Small intestine (tissue), 16 donors: ENCODE measurements at places on chromosomes 3 and 15. TPM values are rescaled to one million over a fixed set of nuclear protein-coding genes. Genes with fewer than 3 reads are reported as not detected.

The SMAD6 gene
- polyA plus RNA-seq: 19.5 TPM

DNA sequence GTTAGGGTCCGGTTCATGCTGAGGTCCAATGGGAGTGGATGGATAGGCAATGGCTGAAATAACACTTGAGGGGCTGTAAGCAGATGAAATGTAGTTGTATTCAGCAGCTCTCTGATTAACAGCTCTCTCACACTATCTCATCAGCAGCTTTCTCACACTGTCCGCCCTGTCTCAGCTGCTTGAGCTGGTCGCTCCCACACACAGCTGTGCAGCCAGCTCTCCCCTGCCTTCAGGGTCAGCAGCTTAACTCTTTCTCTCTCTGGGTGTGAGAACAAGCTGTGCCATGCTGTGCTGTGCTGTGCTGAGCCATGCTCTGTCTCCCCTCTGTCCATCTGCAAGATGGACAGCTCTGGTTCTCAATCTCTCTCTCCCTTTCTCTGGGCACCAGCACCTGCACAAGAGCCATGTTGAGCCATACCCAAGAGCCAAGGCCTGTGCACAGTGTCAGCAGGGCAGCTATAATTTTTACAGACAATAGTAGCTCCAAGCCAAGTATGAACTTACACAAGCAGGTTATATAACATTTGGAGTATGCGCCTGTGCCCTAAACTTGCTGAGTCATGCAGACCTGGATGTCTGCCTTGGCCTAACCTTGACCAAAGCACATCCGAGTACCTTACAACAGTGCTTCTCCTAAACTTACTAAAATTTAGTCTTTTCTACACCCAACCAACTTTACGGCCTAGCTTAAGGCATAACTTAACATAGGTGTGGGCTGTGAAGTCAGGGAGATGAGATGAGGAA is 291.3 kb upstream of the TRIM42 start:
- DNase-seq: no peak

The EFHB gene
- polyA plus RNA-seq: 0.45 TPM

DNA sequence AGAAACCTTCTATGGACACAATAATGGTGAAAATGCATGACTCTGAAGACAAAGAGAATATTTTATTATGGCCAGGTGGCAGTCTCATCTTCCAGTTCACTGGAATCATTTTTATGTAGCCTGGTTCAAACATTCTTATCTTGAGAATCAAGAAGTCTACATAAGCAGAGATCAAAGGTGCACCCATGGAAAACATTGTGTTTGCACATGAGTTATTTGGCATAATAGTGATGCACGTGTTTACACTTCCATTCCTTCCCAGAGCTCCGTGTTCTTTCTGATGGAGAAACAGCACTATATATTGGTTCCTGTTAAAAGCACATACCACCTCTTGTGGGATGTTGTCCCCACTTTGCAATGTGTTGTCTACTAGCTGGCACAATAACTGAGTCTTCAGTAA is 572.2 kb downstream of the GRM7 start:
- DNase-seq: no peak

DNA sequence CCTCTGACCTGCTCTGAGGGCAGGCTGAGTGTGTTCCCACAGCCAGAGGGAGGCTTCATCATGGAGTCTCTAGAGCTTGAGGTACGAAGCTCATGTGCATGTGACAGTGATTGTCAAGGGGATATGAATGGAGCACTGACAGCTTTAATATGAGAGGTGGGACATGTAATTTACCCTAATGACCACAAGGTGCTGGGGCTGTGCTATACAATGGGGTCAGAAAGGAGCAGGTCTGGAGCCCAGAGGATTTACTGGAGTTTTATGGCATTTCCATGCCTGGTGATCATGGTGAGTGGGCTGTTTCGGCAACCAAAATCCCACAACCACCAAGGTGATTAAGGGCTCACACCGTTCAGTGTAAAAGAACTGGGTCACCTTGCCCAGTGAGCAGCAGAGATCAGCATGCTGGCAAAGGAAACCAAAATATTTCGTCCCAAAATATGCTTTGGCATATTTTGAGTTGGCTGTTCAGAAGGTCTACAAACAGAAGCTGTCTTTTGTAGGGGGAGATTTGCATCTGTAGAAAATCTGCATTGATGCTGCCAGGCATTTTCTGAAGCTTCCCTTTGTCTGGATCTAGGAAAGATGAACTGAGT is 40.1 kb upstream of the RASGRF1 start:
- no peak for DNase-seq

DNA sequence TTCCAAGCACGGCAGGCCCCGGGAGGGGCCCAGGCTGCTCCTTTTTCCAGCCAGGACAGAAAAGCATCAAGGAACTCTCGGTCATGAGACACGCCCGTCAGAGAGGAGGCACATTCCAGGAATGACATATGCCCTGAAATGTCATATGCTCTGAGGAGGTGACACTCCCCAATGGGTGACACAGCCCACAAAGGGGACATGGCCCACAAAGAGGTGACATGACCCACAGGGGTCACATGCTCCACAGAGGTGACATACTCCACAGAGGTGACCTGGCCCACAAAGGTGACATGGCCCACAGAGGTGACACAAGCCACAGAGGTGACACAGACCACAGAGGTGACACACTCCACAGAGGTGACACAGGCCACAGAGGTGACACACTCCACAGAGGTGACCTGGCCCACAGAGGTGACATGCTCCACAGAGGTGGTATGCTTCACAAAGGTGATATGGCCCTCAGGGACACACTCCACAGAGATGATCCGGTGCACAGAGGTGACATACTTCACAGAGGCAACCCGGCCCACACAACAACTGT is 79.2 kb downstream of the ABHD5 start:
- DNase-seq: no peak

GRCh38 chr15:20353966-20354883 is 187.4 kb downstream of the GOLGA6L6 start:
- no peak for DNase-seq

The SLC33A1 gene
- polyA plus RNA-seq: 2.9 TPM

DNA sequence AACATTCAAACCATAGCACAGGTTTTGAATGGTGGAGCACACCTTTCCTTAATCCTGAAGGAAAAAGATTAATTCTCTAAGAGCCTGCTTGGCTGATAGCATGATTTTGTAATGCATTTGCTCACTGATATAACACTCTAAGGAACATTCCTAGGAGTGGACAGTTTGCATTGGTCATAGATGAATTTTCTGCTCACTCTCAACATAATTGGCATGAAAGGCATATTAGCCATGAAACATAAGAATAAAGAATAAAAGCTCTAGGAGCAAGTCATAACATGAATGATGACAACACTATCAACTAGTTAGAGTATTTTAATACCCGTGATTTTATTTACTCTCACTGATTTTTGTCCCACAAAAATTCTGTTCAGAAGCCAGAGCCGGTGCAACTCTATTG is 34.3 kb upstream of the LRTM1 start:
- DNase-seq: no peak

The LRRN1 gene
- 2.0 TPM for polyA plus RNA-seq

The SST gene
- polyA plus RNA-seq: 198 TPM

DNA sequence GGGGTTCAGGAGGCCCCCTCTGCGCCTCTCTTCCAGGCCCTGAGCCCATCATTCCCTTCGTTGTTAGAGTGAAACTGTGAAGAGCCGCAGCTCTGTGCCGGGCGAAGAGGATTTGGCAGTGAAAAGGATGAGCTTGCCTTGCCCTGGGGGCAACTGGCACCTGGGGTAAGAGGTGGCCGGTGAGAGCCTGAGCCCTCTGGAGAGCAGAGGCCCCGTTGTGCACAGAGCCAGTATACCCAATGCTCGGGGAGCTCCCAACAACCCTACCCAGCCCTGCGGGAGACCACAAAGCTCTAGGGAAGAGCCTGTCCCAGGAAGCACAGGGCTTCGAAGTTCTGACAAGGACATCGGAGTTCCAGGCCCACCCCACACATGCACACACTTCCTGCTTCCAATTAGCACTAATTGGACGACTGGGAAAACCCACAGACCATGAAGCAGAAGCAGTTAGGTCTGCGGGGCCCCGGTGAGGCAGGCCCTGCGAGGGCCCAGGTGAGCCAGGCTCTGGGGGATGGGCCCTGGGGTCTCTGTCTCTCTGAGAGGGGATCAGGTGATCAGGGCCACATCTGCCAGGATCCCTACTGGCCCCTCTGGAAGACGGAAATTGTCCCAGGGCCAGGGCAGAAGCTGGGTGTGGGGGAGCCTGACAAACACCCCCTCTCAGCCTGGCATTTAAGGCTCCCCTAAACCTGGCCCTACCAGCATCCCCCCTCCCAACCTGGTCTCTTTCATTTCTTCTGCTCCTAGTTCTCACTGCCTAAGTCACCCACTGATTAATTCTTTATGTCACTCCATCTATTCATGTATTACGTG is 27.9 kb upstream of the SFMBT1 start:
- no peak for DNase-seq

- DNase-seq: peak; percentile 16
Observed at GRCh38 chr3:129973853-129974563, 512 bp upstream of the TRH start.

DNA sequence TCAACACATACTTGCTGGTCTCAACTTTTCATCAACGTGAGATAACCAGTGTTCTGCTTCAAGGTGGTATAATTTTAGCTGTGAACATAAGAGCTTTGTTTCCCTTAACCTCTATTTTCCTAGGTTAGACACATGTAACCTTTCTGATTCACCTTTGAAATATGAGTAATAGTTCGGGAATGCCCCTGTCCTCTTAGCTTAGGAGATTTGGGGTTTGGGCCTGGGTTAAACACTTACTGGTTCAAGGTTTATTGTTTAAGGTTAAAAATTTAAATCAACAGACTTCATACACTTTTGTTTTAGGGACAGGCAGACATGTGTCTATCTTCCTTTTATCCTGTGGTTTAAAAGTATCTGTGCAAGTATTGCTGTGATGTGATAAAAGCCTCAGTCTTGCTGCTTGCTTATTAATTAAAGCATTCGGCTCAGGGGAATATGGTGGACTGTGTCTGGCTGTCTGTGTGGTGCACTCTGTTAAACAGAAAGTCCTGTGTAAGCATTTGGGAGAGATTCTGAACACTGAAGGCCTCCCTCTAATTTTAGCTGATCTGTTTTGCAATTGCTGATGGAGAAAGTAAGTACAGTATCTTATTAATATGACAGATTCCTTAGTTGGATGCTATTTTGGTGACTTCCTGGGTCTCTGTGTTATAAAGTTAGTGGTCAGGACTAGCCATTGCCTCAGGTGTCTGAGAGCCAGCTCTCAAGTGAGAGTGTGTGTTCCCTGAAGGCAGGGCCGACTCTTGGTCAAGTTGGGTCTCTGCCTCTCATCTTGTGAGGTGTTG is 81.8 kb downstream of the USP13 start:
- no peak for DNase-seq

The ALS2CL gene
- polyA plus RNA-seq: 100.0 TPM

- no peak for DNase-seq
Observed at GRCh38 chr15:25803541-25803940, 59.6 kb downstream of the ATP10A start.

The PLA2G4E gene
- polyA plus RNA-seq: not detected

DNA sequence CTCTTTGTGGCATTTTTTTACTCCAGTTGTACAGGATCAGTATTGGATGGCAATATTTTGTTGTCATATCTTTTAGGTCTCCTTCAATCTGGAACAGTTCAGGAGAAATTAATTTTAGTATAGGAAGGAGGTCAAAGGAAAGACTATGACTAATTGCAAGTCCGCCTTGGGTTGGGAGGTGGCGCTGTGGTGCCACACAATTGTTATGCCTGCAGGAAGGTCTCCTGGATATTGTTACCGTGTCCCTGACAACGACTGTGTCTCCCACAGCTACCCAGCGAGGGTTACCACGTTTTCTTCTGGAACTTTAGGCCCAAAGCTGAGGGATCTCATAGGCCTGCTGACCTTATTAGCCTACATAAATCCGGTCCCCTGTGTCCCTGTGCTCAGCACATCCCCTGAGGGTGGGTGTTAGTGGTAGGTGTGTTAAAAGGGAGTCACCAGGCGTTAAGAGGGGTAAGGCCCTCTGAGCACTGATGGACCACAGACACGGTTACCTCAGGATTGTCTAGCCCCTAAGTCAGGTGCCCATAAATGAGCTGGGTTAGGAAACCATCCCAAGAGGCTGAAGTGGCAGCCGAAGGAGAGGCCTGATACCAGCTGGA is 31.5 kb downstream of the KCNAB1 start:
- peak; percentile 64 for DNase-seq

GRCh38 chr15:62187425-62187824 is 22.3 kb upstream of the C2CD4B start:
- DNase-seq: no peak

- no peak for DNase-seq
Observed at GRCh38 chr3:132395126-132395525, 22.2 kb upstream of the DNAJC13 start.

The KNG1 gene
- not detected for polyA plus RNA-seq

GRCh38 chr15:58731756-58732535 is 17.6 kb downstream of the ADAM10 start:
- DNase-seq: no peak

GRCh38 chr15:70628549-70628896 is 134.8 kb downstream of the UACA start:
- DNase-seq: no peak

The ANKRD34C gene
- not detected for polyA plus RNA-seq
